ENCODE measurements at places on chromosomes 7 and 10.

DNA sequence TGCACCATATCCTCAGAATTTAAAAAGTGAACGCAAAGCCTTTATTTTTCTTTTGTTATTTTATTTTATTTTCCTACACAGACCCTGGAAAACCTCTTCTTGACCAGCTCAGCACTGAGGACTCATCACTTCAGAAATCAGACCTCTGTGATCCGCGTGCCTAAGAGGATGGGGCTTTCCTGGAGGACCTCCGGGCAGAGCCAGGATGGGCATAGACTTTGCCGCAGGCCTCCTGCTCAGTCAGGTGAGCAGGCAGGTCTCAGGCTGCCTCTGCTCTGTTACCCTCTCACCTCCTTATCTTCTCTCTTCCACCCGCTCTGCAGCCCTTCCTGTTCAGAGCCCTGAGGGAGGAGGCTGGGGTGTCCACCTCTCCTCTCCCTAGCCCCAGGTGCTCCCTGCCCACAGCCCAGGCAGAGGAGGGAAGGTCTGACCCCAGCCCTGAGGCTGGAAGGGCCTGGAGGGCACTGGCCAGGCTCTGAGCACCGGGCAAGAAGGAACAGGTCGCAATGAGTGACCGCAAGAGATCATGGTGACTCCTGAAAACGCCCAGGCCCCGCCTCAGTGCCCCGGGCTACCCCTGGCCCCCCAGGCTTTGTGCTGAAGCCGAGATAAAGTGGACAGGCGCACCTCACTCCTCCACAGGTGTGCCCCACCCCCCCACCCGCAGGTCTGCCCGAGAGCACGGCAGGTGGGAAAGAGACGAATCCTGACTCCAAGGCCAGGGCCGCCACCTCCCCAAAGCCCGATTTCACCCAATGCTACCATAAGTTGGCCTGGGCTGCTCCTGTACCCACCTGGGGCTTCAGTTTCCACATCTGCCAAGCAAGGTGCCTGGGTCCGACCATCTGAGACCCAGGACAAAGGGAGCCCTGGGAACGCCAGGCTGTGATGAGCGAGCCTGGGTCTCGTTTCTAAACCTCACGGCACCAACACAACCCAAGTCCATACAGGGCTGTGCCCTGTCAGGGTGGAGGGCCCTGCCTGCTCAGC lies 2.8 kb downstream of the CALML5 start:
- DNase-seq: no peak

GRCh38 chr7:66505531-66506451 lies 122.9 kb upstream of the KCTD7 start:
- DNase-seq: no peak

DNA sequence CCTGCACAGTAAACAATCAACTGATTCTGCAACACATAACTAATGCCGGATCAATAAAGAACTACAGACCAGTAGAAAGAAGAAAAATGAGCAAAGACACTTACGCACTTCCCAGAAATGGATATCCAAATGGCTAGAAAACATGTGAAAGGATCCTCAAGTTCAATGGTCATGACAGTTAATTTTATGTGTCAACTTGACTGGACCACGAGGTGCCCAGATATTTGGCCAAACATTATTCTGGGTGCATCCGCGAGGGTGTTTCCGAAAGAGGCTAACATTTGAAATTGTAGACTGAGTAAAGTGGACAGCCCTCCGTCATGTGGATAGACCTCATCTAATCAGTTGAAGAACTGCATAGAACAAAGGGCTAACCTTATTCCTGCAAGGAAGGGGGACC lies 102.0 kb downstream of the SFMBT2 start:
- no peak for DNase-seq

- DNase-seq: no peak
Measured at GRCh38 chr7:83118347-83119025, 44.2 kb downstream of the PCLO start.

DNA sequence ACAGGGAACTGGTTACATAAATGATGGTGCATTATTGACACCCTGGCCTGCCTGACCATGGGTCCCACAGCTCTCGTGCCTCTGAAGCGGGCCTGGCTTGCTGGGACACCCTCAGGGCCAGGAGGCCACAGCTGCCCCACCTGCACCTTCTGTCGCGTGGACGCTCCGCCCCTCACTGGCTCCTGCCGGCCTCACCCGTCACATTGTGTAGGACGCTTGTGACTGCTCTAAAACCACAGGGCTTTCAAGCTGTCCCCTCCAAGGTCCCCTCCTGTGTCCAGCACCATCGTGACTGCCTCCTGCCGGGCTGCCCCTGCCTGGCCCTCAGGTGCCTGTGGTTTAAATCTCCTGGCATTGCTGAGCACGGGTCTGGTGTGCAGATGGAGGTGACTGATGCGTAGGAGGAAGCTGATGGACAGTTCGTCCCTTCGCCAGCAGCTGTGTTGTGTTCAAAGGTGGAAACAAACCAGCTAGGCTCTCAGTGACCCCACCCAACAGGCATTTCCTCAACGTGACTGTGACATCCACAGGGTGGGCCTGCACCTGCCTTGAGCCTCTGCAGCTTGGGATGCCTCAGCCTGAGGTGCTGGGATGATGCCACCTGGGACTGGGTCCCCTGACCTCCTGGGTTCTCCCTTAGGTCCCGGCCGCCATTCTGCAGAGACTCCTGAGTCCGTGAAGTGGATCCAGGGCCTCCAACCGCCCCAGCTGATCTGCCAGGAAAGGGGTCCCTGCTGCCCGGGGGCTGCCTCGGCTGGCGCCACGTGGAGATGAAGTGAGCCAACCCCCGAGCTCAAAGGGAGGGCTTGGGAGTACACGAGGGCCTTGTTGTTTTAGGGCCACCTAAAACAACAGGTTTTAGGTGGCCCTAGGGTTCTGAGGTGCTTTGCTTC lies 148.5 kb downstream of the WDR37 start:
- no peak for DNase-seq

DNA sequence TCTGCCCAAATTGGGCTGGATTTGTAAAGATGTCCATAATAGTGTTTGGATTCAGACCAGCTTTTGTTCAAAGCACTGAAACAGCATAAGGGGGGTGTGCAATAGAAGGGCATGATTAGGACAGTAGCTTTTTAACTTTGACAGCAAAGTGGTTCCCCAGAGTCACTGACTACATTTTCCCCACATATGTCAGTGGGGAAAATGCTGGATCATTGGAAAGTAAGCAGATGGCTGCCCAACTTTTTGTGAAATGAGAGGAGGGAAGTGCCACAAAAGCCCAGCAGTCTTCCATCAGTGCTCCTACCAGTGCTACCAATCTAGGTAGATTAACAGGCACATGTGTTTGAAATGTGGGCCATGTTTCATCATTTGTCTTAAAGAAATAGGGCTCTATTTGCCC lies 162.8 kb downstream of the FZD1 start:
- DNase-seq: no peak

DNA sequence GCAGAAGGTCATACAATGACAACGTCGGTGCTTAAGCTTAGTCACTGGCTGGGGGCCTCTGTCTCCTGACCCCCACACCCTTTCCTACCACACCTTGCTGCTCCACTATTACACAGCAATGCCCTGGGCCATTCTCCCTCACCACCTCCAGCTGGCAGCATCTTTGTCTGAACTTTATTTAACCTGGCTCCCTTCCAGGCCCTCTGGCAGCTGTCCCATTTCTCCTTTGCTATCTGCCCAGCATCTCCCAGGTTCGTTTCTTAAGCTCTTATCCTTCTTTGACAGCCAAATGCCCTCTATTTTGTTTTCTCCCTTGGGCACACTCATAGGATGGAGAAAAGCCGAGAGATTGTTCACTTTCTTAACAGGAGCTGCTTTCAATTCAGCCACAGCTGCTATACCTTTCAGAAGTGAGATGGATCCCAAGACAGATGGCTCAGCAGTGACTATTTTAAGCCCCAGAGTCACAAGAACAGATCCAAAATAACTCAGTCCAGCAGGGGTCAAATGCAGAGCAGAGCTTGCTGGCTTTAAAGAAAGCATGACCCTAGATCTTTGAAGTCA lies 1277.1 kb upstream of the AUTS2 start:
- no peak for DNase-seq

DNA sequence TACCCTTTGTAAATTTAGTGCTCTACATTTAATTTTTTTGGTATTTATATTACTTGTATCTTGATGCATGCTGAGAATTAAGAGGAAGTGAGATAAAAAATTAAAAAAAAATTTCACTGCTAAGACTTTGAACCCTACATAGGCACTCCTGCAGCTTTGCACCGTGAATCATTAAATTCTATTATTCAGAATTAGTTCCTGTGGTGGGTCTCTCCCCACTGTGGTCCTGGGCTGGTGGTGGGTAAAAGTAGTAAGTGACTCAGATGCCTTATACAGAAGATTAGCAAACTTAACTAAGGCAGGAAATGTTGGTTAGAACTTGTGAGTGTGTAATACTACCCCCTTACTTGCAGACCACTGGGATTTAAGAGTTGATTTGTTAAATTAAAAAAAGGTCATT lies 72.6 kb downstream of the AP3M1 start:
- DNase-seq: no peak

DNA sequence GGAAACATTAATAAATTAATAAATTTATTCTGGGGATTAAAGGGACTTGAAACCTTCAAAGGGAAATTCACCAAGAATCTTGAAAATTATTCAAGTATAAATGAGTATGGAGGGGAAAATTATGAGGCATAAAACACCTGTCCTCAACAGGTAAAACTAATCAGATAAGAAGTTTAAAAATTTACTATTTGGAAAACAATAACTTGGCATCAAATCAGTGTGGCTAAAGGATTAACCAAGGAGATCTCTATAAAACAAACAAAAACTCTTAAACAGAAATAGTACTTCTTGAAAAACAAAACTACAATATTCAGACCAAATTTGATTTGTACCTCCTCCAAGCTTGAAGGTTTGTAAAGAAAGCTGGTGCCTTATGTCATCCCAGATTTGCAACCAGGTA lies 66.4 kb upstream of the ZNF804B start:
- DNase-seq: no peak

- DNase-seq: no peak
Measured at GRCh38 chr10:50610368-50610767, 13.4 kb downstream of the SGMS1 start.

GRCh38 chr10:34480345-34480744 lies 334.8 kb downstream of the PARD3 start:
- DNase-seq: no peak

- DNase-seq: no peak
Measured at GRCh38 chr10:3747984-3748383, 37.0 kb downstream of the KLF6 start.

DNA sequence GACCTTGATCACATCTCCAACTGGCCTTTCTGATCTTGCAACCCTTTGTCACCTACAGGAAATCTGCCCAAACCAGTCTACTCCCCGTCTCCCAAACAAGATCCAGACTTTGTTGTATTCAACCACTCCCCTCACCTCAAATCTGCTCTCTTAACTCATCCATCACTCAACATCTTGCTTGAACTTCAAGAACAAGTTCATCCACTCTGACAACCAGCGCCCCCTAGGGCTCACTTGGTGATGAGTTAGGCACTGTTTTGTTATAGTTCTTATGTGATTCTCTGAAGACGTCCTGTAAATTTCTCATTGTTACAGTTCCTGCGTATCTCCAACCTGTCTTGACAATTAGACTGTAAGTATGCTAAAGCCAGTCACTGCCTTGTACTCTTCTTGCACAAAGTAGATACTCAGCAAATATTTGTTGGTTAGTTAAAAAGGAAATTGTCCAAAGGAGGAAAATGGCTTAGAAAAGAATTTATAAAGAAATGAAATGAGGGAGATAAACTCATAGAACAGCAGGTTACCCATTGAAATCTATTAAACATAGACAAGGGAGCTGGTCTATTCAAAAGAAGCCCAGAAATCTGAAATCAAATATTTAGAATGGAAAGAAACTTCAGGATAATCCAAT lies 5.3 kb downstream of the FRMD4A start:
- no peak for DNase-seq

DNA sequence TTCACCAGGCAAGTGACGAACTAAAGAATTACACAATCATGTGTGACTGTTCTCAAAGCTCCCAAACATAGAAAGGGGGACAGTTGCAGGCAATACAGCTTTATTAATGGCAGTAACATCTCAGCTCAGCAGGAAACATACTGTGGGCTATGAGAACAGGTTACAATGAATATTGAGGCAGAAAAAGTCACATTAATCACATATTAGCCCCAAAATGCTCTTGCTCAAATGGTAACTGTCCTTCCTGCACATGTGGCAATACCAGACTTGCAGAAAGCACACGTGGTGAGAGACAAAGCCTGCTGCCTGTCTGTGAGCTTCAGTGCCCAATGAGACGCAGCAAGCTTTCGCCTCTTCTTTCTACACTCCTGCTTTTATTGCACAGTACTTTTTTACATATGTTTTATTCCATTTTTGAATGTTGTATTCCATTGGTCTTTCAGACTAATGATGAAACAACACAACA lies 104.9 kb upstream of the ACBD5 start:
- DNase-seq: no peak

GRCh38 chr10:72890086-72890485 lies 3.5 kb upstream of the OIT3 start:
- no peak for DNase-seq
